ENCODE measurements at places on chromosomes 3 and 15.

DNA sequence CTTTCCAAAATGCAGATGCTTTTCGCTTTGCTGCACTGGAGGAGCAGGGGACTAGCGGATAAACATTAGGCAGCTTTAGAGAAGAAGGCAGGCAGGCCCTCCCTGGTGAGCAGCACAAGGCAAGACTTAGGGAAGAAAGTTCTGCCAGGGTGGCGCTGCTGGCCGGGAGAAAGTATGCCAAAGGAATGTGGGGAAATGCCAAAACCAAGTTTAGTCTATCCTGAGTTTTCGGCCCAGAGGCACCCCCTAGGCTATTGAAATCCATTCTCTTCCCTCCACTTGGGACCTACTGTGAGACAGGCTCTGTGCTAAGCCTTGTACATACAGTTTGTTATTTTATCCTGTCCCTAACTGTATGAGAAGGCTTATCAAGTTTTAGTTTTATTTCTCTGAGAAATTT, 9.2 kb downstream of the SHC4 start:
- no peak for DNase-seq

GRCh38 chr3:124785973-124786372, 55.7 kb downstream of the UMPS start:
- DNase-seq, result no peak

DNA sequence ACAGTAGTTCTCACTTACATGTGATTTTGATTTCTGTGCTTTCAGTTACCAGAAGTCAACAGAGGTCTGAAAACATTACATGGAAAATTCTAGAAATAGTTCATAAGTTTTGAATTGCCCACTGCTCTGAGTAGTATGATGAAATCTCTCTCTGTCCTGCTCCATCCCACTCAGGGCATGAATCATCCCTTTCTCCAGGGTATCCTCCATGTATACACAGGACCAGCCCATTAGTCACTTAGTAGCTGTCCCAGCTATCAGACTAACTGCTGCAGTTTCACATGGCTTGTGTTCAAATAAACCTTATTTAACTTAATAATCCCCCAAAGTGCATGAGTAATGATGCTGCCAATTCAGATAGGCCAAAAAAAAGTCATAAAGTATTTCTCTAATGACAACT, 38.6 kb downstream of the EPHA3 start:
- DNase-seq, result no peak

- DNase-seq, result no peak
These were observed 770.2 kb upstream of the ALCAM start for GRCh38 chr3:104596551-104596950.

- no peak for DNase-seq
These were observed 1045.7 kb upstream of the CFAP20DC start for GRCh38 chr3:60095516-60095915.

GRCh38 chr15:66838671-66839239, 136.7 kb downstream of the SMAD6 start:
- no peak for DNase-seq

DNA sequence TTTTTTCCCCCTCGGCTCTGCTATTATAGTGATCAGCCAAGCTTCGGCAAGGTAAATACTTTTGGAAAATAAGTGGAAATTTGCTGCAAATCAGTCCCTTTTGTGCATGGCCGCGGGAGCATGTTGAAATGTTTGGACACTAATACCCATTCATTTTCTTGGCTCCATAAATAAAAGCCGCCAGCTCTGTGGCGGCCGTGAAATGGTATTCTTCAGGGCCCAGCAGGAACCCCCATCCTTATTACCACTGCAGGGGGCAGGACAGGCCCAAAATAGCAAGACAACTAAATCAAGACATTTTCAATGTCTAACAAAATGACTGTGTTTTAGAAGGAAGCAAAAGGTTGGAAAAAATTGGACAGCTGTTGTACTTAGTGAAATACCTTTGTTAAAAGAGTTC, 362.3 kb downstream of the NR2F2 start:
- DNase-seq, result no peak

- DNase-seq, result no peak
These were observed 49.0 kb downstream of the THBS1 start for GRCh38 chr15:39629906-39630305.

GRCh38 chr3:38121451-38121831, 15.5 kb downstream of the ACAA1 start:
- no peak for DNase-seq

DNA sequence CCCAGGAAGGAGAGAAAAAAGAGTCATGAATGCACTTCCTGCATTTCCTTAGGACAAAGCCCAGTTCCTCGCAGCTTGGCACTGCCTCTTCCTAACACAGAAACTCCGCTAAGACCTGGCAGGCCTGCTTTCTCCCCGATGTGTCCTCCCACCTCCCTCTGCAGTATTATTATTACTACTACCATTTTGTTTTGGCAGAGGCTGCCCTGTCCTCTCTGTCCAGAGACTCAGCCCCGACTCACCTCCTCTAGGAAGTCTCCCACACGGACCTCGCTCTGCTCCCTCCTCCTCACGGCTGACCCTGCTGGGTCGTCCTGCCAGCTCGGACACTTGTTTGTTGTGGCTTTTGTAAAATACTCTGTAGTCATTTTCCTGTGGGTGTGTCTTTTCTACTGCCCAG, 107.2 kb upstream of the HACD2 start:
- no peak for DNase-seq

GRCh38 chr3:128824132-128824850, 55.1 kb upstream of the ACAD9 start:
- DNase-seq, result no peak

GRCh38 chr3:100297784-100298183, 36.8 kb upstream of the NIT2 start:
- no peak for DNase-seq

DNA sequence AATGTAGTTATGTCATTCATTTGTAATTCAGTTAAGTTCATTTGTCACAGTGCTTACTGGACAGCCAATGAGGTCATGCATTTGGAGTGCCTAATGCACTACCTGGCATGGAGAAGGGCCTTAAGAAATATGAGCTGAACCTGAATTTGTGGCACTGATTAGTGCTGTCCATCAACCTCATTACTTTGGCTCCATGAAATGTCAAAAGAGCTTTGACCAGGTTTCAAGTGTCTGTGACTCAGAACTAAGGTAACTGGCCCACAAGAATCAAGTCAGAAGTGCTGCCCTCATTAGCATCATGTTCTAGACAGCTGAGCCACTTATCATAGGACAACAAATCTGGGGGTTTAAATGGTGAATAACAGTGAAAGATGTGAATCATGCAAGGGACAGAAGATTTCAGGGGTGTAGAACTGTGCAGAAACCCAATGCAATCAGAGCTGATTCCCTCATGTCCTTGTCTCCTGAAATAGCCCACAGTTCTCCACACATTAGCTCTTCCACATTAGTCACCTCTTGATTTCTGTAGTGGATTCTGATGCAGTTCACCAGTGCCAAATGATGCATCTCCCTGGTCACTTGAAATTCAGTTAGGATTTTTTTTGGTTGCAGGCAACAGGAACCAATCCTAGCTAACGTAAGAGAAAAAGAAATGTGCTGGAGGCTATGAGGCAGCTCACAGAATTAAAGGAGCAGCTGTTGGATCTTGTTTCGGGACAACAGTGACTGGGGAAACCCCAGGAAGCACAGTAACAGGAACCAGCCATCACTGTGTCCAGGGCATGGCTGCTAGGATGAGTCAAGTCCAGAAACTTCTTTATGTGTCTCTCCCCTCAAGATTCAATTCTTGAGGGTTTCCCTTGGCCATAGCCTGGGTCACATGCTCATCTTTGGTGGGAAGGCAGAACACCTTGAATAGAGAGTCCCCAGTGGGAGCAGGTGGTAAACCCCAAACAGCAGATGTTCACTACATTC, 38.7 kb downstream of the CHST2 start:
- no peak for DNase-seq

DNA sequence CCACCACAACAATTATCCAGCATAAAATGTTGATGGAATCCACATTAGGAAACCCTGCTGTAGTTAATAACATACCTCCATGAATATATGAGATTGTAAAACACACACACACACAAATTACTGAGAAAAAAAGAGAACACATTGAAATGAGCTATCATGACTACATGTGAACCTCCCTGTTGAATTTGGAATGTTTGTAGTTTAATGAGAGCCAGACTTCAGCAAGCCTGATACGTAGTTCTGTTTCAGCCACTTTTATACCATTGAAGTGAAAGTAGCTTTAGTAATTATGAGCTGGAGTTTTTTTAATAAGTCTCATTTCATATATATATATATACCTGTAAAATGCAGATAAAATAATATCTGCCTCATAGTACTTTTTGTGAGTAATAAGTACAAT, 1146.4 kb downstream of the NAALADL2 start:
- DNase-seq, result no peak

DNA sequence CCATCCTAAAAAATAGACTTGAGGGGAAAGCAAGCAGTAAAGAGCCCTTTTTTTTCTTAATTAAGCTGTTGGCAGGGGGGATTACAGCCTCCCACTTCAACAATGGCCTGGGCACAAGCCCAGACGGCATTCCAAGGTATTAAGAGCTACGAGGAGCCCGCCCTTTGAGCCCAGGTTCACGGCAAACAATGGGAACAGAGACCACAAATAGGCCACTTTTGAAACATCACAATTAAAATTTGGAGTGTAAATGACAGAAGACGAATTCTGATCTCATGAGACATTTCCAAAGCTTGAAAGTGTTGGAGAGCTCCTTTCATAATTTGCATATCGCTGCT, 8.9 kb downstream of the CHSY1 start:
- no peak for DNase-seq

- no peak for DNase-seq
These were observed 879.2 kb downstream of the ROBO1 start for GRCh38 chr3:78888635-78889034.

DNA sequence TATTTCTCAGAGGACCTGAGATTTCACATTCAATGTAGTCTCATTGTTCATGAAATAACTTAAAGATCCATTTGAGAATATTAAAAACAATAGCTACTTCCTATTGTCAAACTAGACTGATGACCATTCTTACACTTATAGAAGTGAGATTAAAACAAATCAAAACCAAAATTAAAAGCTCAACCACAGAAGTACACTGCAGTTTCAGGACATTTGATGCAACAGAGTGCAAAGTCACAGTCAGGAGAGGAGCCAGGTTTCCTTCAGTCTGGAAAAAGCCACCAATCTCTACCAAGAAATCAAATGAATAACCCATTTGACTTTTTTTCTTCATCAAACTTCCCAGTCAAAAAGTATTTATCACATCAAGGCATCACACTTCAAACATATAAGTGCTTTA, 5.5 kb downstream of the CCPG1 start:
- no peak for DNase-seq

DNA sequence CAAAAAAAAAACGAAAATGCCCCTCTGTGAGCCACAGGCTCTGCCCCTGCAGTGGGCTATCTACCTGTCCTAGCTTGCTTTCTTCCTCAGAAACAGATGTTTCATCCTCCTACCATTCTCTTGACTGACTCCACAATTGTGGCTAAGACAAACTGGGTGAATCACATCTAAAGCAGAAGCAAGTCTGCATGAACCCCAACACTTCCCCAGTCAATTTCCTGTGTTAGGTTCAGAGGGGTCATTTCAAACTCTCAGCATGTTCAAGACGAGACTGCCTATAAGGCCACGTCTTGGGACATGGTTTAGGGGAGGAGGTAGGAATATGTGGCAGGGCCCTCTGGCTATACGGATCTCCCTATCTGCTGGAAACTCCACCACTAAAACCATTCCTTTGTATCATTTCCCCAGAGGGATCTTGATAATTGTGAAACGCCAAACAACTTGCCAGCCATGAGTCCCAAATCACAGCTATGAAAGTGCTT, 28.6 kb upstream of the ANKDD1A start:
- no peak for DNase-seq

DNA sequence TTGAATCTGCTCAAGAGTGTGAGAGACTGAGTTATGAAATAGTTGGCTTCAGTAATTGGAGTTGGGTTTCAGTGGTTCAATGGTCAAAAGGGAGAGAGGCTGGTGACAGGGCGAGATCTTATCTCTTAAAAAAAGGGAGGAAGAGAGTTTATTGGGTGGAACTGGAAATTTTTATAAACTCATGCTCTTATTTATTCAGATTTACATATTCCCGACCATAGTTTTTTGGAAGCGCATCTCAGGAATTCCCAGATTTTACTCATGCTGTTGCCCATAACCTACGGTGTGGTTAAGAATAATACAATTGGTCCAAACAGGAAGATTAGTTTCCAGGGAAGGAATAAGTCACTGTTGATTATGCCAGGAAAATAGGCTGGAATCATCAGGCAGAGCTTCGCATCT, 41.4 kb downstream of the CD200 start:
- no peak for DNase-seq

DNA sequence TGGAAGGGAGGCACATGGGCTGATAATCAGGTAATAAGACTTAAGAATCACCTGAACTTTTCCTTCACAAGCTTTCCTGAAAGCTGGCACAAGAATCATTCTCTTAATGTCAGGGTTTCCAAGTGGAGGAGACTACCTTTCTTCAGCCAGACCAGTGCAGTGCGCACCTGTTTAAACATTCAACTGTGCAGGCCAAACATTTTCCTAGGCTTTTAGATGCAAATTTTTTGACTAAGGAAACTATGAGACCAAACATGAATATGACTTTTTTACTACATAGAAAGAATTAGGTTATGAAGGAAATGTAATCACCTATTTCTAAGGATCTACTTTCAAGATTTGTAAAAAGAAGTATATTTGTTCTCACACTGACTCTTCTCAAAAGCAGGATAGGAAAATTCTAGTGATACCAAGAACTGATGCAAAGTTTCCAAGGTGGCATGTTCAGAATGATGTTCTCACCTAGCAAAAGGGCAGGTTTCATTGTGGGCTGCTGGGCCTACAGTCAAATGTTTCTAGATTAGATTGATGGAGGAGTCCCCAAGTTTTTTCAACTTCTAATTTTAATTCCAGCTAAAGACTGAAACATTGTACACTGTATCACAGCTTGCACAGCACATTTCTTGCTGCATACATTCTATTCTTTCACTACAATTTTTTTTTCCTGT, 339.1 kb downstream of the TIGIT start:
- peak; percentile 7 for DNase-seq

DNA sequence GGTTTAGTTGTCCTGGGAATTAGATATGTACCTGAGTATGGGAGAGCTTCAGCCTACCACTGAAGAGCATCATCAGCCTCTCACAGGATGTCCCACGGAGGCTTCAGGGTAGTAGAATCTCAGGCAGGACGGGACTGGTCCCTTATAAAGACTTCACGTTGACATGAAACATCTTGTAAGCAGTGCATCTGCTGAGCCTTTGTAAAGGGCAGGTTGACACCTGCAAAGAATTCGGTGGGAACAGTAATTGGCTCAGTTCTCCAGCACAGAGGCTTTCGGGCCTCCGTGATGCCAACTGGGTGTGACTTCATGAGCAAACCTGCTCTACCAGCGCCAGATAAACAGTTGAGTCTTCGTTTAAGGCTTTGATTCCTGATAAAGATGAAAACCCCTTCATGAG, 26.9 kb upstream of the AVEN start:
- no peak for DNase-seq

- DNase-seq, result no peak
These were observed 63.2 kb upstream of the SPPL2A start for GRCh38 chr15:50828610-50829206.

DNA sequence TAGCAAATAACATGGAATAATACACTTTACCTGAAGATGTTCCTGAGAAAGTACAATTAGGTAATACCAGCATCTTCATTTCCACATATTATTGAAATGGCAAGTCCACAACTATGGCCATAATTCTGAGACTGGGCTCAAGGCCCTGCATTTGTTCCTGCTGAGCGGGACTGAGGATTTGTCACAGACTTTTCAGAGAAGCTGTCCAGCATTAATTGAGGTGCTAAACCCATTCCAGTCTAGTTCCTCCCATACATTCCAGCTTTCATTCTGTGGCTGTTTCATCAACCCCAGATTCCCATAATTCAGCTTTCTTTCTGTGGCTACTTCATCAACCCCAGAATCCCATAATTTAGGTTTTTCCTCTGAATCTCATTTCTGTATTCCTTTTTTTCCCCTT, 293.4 kb upstream of the GBE1 start:
- DNase-seq, result no peak
